ENCODE measurements at places on chromosomes 5 and 9. TPM values are rescaled to one million over a fixed set of nuclear protein-coding genes. Genes with fewer than 3 reads are reported as not detected.

Gene KCNV2
- not detected for total RNA-seq

Gene TTC33
- 19.1 TPM for total RNA-seq

Gene BRD8
- 27.3 TPM for total RNA-seq

Gene ADAMTS13
- total RNA-seq = 1.3 TPM

Gene MTMR12
- total RNA-seq = 49.9 TPM

Gene TRAF1
- 4.0 TPM for total RNA-seq

Gene OGN
- total RNA-seq = 16.6 TPM

Gene C5orf58
- 6.5 TPM for total RNA-seq

Gene PCDHB15
- total RNA-seq = 4.8 TPM

Gene SHISAL2B
- not detected for total RNA-seq

Gene TSTD2
- 22.9 TPM for total RNA-seq

Gene TXNDC8
- total RNA-seq = not detected

Gene QRFP
- total RNA-seq = not detected

Gene FAM153A
- total RNA-seq = 3.3 TPM

Gene TMEM174
- total RNA-seq = not detected

Gene CTXN3
- total RNA-seq = not detected

Gene ISL1
- not detected for total RNA-seq

Gene ADGRD2
- total RNA-seq = not detected

Gene C7
- 919 TPM for total RNA-seq
